CMK (cell line): ENCODE measurements at places on chromosomes 12 and 14.

- no peak for DNase-seq
These were observed 9.2 kb downstream of the PPP1R1A start for GRCh38 chr12:54579258-54579657.

DNA sequence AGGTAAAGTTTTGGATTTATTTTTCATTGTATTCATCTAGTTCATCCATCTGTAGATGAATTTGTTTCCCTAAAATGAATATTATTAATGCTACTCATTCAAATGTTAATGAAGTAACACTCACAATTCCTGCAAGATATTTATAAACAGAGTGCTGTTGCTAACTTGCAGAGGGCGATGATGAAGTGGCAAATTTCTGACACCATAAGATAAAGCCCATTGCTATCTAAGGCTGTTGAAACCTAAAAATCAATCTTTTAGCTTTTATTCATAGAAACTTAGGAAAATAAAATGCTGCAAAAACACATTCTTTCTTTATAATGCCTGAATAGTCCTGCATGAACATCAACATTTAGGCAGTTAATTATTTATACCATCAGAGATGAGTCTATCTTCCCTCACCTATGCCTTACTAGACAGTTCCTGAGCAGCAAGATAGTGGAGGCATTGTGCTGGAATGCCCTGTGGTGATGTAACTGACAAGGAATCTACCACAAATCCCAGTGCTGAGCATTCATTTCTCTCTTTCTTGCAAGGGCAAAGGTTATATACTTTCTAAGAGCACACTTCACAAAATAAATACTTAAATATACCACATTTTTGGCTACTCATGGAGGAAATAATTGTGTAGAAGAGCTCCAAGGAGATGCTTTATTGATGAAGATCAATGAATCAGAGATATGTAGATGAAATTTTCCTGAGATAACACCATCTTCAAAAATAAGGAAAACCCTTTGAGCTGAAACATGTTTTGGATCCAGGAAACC, 57.6 kb downstream of the LMNTD1 start:
- DNase-seq: no peak

DNA sequence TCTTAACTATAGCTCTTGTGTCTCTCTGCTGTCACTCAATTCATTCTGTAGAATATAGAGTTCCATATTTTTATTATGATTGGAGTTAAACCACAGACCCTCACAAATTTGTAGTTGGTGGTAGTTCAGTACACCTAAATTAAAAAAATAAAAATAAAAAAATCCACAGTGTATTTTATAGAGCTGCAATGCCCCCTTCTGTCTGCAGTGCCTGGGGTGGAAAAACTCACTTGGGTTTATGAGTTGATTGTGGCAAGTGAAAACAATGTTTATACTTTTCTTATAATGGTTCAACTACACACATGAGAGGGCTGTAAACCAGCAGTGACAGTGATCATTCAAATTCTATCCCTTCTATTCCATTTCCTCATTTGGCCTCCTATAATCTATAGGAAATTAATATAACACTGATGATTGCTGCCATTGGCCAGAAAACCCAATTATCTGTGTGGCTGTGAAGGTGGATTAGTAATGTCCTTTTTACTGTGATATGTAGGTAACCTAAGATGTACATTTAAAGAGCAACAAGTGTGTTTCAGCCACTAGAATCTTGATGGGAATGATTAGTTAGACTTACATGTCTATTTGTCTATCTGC, 166.9 kb upstream of the LRIG3 start:
- DNase-seq: no peak

DNA sequence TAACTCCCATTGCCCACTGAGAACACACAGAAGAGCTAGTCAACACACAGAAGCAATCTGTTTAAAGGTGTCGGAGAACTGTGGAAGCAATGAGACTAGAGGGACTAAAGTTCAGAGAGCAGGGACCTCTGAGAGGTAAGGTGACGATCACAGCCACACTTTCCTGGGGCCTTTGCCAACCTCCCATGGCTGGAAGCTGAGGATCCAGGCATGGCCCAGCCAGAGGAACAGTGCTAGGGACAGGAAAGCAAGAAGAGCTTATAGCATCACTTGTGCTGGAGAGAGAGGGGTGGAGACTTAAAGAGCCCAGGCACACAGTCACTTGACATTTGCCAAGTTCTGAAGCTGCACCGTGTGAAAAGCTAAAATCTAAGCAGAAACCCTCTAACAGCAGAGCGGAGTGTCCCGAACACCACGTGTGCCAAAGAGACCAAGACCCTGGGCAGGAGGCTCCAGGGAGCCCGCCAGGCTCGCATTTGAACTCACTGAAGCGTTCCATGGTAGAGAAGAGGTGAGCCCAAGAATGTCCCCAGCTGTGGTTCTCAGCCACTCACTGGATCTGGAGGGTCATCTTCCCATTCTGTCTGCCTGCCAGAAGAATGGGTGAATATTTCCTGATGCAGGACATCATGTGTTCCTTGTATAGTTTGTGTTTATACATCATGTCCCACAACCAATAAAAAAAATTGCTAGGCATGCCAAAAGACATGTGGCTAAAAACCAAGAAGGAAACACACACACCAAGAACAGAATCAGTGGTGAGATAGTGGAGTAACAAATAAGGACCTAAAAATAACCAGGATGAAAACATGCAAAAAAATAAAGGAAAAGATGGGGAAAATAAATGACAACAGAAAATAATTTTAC, 174.0 kb upstream of the C14orf180 start:
- DNase-seq: no peak

- no peak for DNase-seq
These were observed 121.0 kb downstream of the HELB start for GRCh38 chr12:66423266-66423665.

- DNase-seq: no peak
These were observed 25.6 kb upstream of the DBX2 start for GRCh38 chr12:45076417-45077026.

DNA sequence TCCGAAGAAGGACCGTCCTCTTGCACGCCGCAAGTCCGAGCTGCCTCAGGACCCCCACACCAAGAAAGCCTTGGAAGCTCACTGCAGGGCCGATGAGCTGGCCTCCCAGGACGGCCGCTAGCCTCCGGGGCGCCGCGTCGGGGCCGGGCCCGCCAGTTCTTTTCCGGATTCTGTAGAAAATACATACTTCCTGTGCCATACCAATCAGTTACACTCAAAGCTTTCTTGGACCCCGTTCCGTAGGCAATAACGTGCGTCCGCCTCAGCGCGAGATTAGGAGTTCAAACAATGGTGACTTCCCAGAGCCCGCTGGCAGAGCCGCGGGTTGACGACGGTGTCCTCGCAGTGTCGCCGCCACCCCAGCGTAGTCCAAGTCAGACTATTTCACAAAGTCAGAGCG, 39.2 kb upstream of the DYNC1H1 start:
- DNase-seq: no peak

- no peak for DNase-seq
These were observed 35.2 kb downstream of the TMEM132D start for GRCh38 chr12:129868575-129868974.

DNA sequence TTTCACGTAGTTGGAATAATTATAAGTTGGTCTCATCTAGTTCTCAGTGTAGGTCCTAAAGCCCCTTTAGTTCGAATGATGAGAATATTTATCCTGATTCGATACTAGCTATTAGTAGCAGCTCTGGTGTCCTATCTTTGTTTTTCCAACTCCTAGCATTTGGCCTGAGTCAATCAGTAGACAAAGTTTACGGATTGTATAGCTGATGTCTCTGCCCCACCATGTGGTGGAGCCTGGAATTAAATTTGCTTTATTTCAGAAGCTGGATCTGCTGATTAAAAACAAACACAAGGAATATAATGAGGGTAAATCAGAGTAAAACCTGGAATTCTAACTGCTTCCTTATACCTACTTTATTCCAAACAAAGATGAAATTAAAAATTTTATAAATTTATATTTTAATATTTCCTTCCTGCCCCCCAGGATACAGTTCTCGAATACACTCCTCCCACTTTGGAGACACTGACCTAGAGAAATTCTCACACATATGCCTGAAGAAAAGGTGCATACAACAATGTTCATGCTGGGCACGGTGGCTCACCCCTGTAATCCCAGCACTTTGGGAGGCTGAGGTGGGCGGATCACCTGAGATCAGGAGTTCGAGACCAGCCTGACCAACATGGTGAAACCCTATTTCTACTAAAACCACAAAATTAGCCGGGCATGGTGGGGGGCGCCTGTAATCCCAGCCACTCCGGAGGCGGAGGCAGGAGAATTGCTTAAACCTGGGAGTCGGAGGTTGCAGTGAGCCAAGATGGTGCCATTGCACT, 7.6 kb upstream of the BRMS1L start:
- DNase-seq: no peak

GRCh38 chr14:38105106-38105702, 102.5 kb upstream of the SSTR1 start:
- no peak for DNase-seq

GRCh38 chr12:99267038-99267437, 380.5 kb upstream of the GARIN6 start:
- DNase-seq: no peak

DNA sequence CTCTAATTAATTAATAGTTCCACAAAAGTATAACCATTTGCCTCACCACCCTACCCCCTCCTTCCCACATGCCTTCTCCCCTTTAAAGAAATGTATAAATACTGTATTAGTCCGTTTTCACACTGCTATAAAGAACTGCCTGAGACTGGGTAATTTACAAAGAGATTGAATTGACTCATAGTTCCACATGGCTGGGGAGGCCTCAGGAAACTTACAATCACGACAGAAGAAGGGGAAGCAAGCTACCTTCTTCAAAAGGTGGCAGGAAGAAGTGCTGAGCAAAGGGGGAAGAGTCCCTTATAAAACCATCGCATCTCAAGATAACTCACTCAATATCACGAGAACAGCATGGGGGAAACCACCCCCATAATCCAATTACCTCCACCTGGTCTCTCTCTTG, 8.2 kb upstream of the RESF1 start:
- no peak for DNase-seq

GRCh38 chr12:124496584-124496983, 70.8 kb downstream of the NCOR2 start:
- DNase-seq: no peak

DNA sequence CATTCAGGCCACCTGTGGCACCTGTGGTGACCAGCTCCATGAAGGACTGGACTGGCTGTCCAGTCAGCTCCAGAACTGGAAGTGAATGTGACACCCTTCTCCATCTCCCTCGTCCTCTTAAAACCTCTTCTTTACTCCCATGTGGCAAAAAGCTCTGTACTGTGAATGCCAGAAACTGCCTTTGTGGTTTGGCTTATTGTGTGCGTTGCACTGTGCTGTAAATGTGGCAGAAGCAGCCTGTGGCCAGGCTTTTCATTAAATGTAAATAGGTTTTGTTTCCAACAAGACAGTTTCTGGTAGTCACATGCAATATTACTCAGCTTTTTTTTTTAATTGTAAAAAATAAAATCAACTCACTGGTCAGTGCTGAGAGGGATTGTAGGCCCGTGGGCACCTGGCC, 453.7 kb downstream of the ATP23 start:
- no peak for DNase-seq

DNA sequence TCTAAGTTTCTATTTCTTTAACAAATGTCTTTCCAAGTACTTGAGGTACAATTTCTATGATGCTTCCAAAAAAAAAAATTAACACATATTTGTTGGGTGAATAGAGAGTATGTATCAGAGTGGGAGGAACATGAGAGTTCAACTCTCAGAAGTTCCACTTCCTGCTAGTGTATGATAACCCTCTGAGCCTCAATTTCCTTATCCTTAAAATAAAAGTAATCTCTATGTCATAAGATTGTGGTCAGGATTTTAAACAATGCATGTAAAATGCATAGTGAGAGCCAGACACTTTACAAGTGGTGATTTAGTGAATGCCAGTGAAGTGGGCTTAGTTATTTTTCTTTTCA, 270.3 kb upstream of the AMIGO2 start:
- DNase-seq: no peak

DNA sequence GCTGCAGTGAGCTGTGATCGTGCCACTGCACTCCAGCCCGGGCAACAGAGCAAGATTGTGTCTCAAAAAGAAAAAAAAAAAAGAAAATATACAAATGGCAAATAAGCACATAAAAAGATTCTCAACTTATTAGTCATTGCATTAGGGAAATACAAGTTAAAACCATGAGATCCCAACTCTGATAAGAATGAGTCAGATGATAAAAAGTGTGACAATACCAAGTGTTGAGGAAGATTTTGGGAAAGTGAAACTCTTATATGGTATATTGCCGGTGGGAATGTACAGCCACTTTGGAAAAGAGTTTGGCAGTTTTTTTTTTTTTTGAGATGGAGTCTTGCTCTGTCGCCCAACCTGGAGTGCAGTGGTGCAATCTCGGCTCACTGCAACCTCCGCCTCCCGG, 7.6 kb upstream of the PRPF40B start:
- no peak for DNase-seq

DNA sequence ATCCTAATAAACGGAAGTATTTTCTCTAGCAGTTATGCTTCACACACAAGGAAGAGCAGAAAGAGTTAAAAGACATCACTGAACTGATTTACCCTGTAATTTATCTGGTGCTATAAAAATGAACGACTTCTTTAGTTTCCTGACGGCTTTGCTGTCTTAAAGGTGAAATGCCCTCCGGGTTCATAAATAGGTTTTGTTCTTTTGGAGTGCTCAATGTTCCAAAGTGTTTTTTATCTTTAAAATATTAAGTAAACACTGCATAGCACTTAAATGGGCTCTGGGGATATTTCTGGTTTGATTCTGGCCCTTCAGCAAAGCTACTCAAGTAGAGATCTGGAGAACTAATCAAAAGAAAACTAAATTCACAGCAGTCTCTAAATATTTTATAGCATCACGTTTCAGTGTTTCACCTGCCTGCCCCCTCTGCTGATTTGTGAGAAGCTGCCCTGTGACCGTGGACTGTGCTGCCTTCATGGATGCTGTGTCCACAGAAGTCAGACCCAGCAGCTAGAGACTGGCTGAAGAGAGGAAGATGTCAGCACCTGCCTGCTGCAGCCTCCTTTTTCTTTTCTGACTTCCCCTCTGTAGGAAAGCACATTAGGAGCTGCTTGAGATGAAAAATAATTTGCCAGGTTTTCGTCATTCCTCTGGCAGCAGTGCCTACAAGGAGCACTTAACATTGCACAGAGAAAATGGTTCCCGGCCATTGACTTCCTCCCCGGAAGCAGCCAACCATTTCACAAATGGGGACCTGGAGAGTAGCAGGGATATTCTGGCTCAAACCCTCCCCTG, 205.1 kb upstream of the FSCB start:
- DNase-seq: no peak

DNA sequence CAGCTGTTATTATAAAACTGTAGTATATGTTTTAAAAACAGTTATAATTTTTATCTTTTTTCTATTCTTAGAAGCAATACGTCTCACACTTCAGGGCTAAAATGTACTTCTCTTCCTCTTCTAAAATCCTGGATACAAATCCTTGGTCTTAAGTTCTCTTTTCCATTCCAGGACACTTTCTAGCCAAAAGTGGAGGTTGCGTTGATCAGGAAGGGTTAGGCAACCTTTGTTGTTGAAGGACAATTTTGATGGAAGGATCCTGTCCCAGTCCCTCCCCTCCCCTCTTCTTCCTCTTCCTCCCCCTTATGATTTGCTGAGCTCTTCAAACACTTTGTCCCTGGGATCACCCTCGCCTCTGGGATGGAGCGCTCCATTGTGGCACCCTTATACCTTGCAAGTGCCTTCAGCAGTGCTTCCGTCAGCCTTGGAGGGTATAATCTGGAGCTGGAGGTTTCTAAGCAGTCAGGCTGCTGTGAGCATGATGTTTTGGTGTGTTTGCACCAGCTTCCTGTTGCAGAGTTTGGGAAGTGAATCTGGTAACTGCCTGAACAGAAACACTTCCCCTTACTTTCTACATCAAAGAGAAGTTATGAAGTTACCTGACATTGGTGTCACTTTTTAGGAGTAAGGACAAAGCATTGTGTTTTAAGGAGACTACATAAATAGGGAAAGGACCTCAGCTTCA, 87.4 kb upstream of the SLC38A2 start:
- no peak for DNase-seq
